CD4-positive, alpha-beta T cell (primary cell): ENCODE measurements at places on chromosomes 5 and 9. TPM values are rescaled to one million over a fixed set of nuclear protein-coding genes. Genes with fewer than 3 reads are reported as not detected.
A peak's percentile ranks its signal among the peaks of the same experiment; 100 is the strongest.

RGS7BP gene
- total RNA-seq = not detected

NMUR2 gene
- total RNA-seq = not detected

SREK1 gene
- 137 TPM for total RNA-seq

FOXI1 gene
- not detected for total RNA-seq

SVEP1 gene
- not detected for total RNA-seq

LRRTM2 gene
- 0.22 TPM for total RNA-seq

SPEF2 gene
- 3.2 TPM for total RNA-seq

ZCCHC7 gene
- 41.0 TPM for total RNA-seq

PCDHB10 gene
- total RNA-seq = not detected

SLC28A3 gene
- not detected for total RNA-seq

GPX3 gene
- total RNA-seq = not detected

FAM221B gene
- total RNA-seq = not detected

PHF24 gene
- total RNA-seq = not detected

PDE6A gene
- total RNA-seq = not detected

HAND1 gene
- not detected for total RNA-seq

DNA sequence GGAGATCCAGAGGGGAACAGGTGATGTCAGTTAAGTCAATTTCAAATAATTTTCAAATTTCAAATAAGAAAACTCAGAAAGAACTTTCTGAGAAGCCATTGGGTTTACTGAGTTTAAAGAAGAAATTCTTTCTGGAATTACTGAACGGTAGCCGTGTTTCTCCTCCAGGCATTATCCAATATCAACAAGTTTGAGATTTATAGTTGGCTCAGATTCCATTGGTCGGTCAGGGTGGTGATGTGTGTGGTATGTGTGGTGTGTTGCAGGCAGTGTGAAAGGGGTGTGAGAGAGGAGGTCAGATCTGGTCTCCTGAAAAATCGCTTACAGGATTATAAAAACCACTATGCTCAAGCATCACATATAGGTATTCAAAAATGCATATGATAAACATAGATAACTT is 60.1 kb downstream of the PDE4D start:
- DNase-seq = no peak

DNA sequence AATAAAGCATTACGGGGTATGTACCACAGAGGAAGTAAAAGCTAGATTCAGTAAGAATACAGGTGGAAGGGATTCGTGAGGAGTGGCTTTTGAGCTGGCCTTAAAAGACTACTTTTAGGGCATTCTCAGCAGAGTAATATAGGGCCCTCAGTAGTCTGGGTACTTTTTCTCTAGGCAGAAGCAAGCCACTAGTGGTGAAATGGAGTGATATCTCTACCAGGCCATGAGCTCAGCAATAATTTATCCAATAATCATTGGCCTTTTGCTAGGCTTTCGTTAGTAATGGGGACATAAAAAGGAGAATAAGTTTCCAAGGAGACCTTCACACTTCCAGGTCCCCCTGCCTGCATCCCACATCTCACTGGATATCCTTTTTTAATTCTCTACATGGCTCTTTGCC is 1.7 kb downstream of the POLR3G start:
- DNase-seq = no peak

DNA sequence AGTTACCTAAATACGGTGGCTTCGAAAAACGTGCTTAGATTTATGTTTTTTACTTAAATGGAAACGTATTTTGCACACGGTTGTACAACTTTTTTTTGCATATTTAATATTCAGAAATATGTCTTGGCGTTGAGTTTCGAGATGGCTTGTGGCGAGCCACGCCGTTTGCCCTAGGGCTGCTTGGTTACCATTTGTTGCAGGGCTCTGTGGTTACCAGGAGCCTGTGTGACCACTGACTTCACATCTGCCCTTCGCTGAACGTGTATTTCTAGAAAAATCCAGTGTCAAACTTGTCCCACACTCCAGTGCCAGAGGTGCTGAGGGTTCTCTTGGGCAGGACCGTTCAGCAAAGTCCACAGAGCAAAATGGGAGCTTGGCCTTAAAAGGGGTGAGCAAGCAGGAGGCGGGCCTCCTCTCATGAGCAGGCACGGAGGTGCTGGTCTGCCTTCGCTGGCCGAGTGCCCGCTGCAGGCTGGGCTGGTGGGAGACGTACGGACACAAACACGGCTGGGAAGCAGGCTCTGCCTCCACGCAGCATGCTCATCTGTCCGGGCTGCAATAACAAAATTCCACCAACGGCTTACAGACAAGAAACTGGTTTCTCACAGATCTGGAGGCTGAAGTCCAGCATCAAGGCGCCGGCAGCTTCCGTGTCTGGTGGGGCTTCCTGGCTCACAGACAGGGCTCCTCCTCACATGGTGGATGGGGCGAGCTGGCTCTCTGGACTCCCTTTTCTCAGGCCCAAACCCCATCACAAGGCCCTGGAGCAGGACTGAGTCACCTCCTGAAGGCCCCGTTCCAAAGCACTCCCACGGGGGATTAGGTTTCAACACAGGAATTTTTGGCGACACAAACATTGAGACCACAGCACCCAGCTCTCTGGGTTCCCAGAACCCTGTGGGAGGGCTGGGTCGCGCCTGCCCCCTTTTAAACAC is 5.4 kb downstream of the MRPL36 start:
- no peak for DNase-seq

DNA sequence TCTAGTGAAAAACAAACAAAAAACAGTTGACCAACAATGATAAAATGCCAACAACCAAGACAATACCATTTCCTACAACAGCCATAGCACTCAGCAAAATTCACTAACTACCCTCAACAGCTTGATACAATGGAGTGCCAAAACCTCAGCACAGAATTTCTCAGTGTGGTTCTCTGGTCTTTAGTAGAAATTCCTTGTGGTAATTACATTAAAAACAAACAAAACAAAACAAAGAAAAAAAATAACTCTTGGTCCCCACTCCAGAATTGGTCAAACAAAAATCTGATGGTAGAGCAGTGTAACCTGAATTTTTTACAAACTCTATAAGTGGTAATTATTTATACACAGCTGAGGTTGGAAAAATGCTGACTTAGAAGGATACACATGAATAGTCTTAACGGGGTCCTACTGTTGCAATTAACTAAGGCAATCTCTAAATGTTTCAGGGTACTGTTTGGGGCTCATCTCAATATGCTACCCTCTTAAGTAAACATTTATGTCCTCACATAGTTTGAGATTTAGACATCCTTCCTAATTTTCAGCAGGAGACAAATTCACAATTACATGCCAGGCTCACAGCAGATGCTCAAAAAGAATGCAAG is 13.8 kb downstream of the CSNK1A1 start:
- no peak for DNase-seq

- DNase-seq = no peak
These were observed 9.4 kb upstream of the SLC6A7 start for GRCh38 chr5:150180241-150181026.

DNA sequence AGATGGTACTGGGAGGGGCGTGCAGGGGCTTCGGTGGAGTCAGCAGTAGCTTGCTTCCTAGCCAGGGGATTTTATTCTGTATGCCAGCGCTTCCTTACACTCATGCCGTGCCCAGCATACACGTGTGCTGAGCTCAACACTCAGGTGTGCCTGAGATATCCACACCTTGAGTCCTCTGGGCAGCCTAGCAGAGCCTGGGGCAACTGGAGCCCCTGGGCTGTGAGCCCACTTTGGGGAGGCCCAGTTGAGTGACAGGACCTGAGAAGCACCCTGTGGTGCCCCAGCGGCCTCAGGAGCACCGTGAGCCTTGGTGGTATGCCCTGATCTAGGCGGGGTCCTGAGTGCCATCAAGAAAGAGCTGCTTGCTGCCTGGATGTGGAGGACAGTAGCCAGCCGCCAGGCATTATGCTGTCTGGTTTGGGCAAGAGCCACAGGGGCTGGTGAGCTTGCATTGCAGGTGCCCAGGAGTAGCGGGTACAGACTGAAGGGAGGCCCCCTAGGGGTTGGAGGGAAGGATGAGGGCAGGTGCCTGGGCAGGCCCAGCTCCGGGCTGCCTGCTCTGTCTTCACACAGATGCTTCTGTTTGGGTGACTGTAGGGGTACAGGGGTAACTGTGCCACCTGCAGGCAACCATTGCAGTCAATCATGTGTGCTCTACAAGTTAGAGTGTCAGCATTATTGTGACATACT is 42.9 kb downstream of the BNIP1 start:
- peak; percentile 9 for DNase-seq

GRCh38 chr9:14314424-14314928 is 535 bp upstream of the NFIB start:
- no peak for DNase-seq

- DNase-seq = no peak
These were observed 24.1 kb downstream of the PHF2 start for GRCh38 chr9:93600504-93600903.

DNA sequence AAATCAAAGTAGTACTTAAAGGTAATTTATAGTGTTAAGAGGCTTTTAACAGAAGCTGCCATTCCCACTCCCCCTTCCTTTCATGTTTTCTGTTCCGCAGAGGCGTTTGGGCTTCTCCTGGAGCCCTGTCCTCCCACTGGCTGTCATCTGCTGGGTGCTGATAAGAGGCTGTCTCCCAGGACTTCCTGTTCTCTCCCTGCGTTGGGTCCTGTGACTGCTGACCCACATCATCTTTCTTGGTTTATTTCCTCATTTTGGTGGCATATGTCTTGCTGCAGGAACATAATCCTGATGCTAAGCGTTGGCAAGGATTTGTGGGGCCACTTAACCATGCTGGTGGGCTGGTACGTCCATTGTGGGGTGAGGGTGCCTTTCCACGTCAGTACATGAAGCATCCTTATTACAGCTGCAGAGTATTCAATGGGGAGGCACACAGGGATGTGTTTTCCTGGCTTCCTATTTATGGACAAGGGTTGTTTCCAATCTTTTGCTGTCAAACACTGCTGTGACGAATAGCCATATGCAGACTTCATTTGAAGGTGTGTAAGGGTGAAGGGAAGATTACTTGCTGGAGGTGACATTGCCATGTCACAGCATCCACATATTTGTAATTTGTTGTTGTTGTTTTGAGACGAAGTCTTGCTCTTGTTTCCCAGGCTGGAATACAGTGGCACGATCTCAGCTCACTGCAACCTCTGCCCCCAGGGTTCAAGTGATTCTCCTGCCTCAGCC is 22.3 kb upstream of the RNF130 start:
- no peak for DNase-seq

DNA sequence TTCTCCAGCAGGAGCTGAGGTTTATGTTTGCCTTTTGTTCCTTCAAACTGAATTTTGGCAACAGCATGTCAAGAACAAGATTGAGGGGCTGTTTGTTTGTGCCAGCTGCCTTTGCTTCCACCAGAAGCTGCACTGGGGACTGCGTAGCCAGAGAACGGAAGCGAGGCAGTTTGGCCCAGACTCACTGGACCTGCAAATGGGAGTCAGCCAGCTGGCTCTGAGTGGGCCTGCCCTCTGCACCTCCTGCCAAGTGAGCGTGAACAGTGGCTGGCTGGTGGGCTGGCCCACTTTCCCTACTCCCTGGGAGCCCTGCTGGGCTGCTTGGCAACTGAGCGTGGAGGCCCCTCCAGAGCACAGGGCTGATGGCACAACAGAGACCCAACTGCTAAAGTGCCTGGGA is 111.6 kb downstream of the GALNT10 start:
- DNase-seq = no peak

GRCh38 chr9:36961561-36962325 is 72.3 kb downstream of the PAX5 start:
- DNase-seq = no peak

GRCh38 chr9:4831944-4832343 is 39.2 kb downstream of the RCL1 start:
- DNase-seq = no peak

DNA sequence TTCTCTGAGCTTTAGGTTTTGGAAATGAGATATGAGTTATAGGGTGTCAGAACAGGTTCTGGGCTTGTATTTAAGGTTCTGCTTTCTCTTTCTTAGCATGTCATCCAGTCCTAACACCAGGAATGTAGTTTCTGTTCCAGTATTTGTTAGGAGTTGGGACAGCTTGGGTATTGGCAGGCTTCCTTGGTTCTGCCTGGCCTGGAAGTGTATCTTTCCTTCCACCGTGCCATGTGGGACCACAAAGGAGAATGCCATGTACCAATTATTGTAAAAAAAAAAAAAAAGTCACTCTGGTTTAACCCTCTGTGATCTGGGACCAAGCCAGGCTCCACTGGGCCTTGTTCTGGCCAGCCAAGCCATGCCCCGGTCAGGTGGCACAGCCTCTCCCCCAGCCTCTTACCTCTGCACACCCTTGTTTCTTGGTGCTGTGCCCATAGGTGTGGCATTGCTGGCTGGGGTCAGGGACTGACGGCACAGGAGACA is 47.8 kb downstream of the ARHGAP26 start:
- no peak for DNase-seq

- DNase-seq = no peak
These were observed 1.6 kb downstream of the ANKS6 start for GRCh38 chr9:98794802-98795201.

DNA sequence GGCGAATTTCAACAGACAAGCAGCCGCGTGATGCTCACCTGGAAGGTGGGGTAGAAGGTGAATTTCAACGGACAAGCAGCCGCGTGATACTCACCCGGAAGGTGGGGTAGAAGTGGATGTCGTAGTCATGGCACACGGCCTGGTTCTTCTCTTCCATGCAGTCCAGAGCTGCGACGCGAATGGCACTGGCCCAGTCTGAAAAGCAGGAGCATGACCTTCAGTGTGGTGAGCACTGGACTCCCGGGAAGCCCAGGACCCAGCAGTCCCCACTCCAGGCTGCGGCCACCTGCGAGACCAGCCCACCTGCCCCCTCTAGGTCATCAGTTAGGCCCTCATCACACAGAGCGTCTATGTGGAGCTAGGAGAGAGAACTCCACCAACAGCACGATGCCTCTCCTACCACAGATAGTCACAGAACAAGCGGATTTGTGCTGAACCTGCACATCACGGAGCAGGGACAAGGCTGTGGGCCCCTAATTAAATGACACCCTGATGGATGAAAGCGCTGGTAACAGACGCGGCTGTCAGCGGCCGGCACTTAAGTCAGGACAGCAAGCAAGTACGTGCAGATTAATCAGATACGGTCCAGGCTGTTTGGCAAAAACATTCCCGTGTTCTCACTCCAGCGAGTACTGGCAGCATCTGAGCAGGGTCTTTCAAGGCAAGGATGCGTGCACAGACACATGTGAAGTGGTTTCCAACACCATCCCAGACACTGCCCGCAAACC is 18.8 kb downstream of the QSOX2 start:
- DNase-seq = no peak

- no peak for DNase-seq
These were observed 16.4 kb downstream of the CD274 start for GRCh38 chr9:5466766-5467165.

DNA sequence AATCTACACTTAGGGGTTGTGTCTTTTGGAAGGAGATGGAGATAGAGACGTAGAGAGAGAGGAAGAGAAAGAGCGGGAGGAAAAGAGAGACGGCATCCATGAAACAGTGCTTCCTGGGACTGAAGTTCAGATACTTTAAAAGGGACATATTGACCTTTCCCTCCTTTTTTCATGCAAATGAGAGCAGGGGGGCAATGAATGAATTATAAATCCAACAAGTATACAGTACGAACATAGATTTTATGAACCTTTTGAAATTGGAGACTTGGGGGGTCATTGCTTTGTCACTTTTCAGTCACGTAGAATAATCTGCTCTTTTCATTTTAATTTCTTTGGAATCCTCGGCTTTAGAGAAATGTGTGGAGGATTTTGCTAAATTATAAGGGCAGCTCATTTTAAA is 364.2 kb downstream of the MAT2B start:
- DNase-seq = no peak

- DNase-seq = no peak
These were observed 1341.8 kb upstream of the CDH9 start for GRCh38 chr5:28380167-28380566.
